ENCODE measurements at places on chromosomes 1 and 21.

GRCh38 chr1:2971609-2972008, 49.7 kb upstream of the ACTRT2 start:
- no peak for DNase-seq

DNA sequence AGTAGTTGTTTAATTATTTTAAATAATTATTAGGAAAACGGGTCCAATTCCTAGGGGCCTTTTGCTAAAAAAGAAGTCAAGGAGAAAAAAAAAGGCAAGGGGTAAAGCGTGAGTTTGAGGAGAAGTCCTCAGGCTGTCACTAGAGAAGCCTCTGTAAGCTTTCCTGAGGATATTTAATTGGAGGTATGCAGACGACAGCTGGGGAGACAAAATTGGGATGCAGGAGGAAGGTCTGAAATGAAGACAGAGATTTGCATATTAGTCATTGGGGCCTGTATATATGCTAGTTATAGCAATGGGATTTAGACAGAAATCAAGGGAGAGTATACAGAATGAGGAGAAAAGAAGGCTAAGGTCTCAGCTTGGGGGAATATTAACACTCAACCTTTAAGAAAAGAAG, 8.6 kb downstream of the ATP6V1G3 start:
- no peak for DNase-seq

- no peak for DNase-seq
These were observed 3.0 kb downstream of the SLC44A3 start for GRCh38 chr1:94823116-94823515.

DNA sequence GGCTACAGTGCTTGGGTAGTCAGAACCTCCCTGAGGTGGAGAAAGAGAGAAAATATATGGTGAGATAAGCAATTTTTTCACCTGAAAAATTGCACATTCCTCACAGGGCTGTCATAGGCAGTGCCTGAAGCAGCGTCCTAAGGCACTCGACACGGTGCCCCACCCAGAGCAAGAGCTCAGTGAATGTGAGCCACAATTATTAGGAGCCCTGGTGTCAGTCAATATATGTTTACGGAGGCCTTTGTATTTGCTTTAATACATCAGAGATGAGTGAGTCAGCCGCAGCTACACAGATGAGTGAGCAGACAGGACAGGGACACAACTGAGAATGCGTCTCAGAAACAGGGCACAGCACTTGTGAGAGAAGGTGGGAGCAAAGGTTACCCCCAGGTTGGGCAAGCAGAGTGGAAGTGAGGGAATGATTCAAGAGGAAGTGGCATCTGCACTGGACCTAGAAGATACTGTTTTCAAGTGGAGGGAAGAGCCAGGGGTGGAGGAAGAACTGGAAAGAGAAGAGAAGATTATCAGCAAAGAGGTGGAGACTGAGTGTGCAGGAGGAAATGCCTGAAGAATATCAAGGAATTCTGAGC, 5.2 kb upstream of the PIGC start:
- DNase-seq = peak; percentile 98

DNA sequence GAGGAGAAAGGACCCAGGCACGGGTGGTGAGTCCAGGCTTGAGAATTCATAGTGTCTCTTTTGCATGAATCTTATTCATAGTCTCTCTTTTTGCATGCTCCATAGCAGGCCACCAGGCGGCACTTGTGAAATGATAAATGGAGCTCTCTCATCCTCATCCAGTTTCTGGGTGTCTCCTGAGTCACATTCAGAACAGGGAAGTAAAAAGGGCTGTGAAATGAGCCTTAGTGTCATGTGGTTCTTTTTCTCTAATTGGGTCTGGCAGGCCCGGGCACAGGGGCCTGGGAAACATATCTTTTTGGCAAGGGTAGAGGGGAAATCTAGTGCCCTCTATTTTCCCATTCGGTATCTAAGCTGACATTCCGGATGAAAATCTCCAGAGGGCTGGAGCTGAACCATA, 19.1 kb upstream of the NCF2 start:
- peak; percentile 34 for DNase-seq

DNA sequence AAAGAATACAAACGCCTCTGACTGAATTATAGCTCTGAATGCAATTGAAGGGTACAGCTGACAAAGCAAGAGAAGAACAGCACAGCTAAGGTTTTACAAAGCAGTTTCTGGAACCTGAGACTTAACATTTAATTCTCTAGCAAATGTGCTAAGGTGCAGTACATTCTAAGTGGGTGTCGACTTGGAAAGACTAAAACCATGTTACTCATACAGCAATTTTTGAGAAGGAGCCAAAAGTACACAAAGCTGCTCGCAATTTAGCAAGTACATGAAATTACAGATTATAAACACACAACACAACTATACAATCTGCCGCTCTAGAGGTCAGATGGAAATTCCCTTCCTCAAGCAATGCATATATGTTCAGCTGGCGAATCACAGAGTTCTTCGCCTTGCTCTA, 121.9 kb downstream of the TIAM1 start:
- DNase-seq = no peak

DNA sequence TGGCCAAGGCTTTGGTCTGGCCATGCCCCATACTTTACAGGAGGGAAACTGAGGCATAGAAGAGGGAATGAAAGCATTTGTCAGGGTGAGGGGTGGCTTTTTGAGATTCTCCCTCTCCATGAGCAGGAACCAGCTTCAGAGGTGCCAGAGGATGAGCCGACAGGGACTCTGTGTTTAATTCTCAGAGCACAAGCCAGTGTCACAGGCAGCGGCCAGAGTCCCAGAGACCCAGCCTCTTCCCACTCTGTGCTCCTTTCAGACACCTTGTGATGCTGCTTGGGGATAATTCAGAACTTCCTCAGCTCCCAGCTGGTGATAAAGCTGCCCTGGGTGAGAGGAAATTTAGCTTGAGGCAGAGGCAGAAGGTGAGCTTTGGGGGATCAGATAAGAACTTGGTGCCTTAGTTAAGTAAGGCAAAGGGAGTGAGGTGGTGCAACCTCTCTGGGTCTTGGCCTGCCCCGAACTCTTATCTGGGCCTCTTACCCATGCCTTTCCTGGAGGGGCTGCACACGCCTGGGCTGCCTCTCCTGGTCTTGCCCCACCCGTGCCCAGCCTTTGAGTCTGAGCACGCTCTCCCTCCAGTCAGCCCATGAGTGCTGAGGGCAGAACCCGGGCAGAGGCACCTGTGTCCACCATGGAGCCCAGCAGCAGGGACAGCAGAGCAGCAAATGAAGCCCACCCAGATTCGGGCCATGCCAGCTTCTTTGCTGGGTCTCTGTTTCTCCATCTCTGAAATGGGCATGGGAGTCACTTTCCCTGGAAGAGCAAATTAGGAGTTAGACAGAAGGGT, 175.6 kb upstream of the C1orf174 start:
- DNase-seq = no peak

- DNase-seq = no peak
These were observed 337.7 kb downstream of the DISC1 start for GRCh38 chr1:231964241-231964640.

DNA sequence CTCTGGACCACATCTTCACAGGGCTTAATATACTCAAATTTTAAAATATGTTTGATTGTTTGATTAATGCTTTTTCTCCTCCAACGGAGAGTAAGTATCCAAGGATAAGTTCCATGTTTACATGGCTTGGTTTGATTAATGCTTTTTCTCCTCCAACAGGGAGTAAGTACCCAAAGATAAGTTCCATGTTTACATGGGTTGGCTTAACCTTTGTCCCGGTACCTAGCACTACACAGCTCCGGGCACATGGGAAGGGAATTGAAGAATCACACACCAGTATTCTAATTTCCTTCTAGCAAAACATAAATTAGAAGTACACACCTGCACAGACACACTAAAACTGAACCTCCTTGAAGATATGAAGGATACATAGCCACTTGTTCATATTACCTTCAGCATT, 77.5 kb downstream of the ARID4B start:
- DNase-seq = no peak

GRCh38 chr1:218384581-218384993, 39.5 kb downstream of the TGFB2 start:
- DNase-seq = peak; percentile 86

GRCh38 chr1:23099171-23099536, 69.5 kb downstream of the LUZP1 start:
- DNase-seq = no peak

DNA sequence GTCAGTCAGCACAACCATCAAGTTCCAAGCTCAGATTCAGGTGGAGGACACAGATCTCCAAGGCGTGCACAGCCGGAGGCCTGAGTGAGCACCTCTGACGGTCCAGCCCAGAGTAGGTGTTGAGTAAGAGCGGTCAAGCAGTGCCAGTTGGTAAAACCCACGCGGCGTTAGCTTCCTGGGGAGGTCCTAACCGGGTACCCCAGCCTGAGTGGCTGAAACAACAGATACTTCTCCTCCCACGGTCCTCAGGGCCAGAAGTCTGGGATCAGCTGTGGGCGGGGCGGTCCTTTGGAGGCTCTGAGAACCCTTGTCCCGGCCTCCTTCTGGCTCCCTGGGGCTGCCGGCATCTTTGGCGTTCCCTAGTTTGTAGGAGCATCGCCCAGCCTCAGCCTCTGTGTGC, 94.4 kb downstream of the PRDM16 start:
- no peak for DNase-seq

DNA sequence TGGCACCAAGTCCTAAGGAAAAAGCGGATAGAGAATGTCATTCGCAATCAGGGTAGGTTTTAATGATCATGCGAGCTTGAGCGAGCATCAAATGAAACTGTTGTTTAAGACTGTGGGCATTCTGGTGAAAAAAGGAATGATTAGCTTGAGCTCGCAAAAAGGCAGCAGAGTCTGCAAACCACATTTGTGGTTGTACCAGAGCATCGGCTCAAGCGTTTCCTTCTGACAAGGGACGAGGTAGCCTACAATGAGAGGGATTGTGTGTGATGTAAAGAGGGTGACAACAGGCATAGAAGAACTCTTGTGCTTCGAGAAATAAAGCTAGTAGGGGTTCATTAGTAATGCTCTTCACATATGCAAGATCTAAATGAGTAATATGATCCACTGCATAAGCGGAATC, 11.1 kb upstream of the CD48 start:
- no peak for DNase-seq

Data from RCC 7860 (cell line).